ENCODE measurements at places on chromosomes 12 and 14.

DNA sequence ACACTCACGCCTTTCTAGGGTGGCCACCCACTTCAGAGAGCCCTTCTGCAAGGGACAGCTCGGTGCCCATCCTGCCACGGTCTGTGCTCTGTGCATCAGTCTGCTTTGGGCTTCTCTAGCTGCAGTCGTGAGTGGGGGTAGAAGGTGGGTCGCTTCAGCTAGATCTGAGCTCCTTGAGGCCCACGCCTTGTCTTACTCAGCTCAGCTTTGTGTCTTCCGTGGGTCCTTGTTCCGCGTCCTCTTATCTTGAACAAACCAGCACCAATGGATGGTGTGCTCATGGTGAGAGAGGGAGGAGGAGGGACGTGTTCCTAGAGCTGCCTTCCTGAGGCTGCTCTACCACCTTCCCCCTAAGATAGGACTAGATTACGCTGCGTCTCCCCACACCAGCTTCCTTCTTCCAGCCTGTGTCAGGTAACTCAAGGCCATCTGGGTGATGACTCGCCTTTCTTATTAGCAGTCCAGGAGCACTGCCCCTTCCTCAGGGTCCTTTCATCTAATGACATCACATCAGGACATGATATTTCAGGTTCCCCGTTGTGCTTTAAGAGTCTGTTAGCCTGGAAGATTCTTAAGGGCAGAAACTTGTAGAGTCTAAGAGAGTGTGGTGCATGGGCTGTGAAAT, 118.8 kb downstream of the TSPAN9 start:
- DNase-seq = no peak

DNA sequence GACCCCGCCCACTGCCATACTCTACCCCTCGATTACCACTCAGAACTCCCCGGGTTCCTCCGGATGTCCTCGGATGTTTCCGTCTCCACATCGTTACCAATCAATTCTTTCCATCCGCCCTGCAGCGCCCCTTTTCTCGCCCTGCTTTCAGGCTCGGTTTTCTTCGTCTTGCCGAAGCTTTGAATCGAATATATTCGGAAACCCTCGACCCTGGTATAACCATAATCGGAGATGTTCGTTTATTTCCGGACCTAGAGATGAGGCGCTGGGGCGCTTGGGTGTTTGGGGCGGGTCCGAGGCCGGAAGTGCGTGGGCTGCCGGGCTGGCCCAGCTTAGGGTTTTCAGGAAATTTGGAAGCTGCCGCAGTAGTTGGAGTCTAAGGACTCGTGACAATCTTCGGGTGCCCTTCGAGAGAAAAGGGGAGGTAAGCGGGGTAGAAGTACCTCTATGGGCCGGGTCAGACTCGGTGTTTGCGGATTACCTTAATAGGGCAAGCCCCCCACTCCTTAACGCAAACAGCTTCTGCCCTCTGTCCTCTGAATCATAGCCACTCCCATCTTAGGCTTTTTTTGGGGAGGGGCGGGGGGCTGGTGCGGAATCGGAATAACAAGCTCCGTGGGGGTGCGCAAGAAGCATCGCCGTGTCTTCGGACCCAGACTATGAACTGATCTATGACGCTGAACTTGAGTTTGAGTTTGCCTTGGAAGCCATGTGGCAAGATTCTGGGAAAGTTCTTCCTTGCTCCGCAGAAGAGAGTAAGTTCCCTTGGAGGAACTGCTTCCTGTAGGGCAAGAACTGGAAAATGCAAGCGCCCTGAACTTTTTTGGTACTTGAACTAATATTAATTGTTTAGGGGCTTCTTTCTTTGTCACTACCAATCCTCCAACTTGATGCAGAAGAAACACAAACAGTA, at the start of gene C14orf119:
TSS of gene C14orf119 (plus strand) at position 310 of the 913 bp plus-strand sequence. CDS start 2,154 bp downstream, outside the sequence.
- peak; percentile 100 for DNase-seq

DNA sequence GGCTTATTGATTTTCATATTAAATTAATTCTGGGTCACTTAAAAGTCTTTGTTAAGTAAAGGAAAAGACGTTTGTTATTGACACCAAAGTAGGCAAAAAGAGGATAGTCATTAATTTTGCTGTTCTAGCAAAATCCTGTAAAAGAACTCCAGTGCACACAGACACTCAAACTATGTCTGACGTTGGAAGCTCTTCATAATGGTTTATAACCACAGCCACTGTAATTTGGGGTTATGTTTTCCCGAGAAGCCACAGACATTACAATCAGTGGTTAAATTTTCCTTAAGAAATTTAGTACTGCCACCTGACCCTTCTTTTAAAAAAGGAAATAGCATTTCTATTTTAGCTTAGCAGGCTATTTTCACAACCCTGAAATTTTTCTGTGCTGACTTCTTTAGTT, 267.5 kb downstream of the CCDC91 start:
- no peak for DNase-seq

- no peak for DNase-seq
Measured at GRCh38 chr14:92888896-92889295, 34.1 kb upstream of the CHGA start.

GRCh38 chr14:59344016-59344415, 121.2 kb downstream of the GPR135 start:
- no peak for DNase-seq
